Natural killer cell (primary cell): ENCODE measurements at places on chromosomes 6 and 20. TPM values are rescaled to one million over a fixed set of nuclear protein-coding genes. Genes with fewer than 3 reads are reported as not detected.

The NDUFAF4 gene
- total RNA-seq, result 23.8 TPM

The DEFB124 gene
- not detected for total RNA-seq

The CUL9 gene
- total RNA-seq, result 73.1 TPM

The MRAP2 gene
- total RNA-seq, result not detected

The LEMD2 gene
- 121 TPM for total RNA-seq

The MAP7 gene
- total RNA-seq, result 0.14 TPM

The SH3BGRL2 gene
- total RNA-seq, result 5.8 TPM

The CGA gene
- total RNA-seq, result not detected

The CMTR1 gene
- total RNA-seq, result 111 TPM

The CST2 gene
- not detected for total RNA-seq

The GGT7 gene
- total RNA-seq, result 12.1 TPM

The ECI2 gene
- 17.2 TPM for total RNA-seq

The TUBB1 gene
- 46.9 TPM for total RNA-seq

The LY6G6D gene
- not detected for total RNA-seq

The KIAA0408 gene
- 0.58 TPM for total RNA-seq

The HINT3 gene
- 9.7 TPM for total RNA-seq

The LAMA2 gene
- total RNA-seq, result 2.1 TPM
